ENCODE measurements at places on chromosomes 12 and 14. TPM values are rescaled to one million over a fixed set of nuclear protein-coding genes. Genes with fewer than 3 reads are reported as not detected.
A peak's percentile ranks its signal among the peaks of the same experiment; 100 is the strongest.

The PLCZ1 gene
- 0.15 TPM for polyA plus RNA-seq

The LRTM2 gene
- not detected for polyA plus RNA-seq

DNA sequence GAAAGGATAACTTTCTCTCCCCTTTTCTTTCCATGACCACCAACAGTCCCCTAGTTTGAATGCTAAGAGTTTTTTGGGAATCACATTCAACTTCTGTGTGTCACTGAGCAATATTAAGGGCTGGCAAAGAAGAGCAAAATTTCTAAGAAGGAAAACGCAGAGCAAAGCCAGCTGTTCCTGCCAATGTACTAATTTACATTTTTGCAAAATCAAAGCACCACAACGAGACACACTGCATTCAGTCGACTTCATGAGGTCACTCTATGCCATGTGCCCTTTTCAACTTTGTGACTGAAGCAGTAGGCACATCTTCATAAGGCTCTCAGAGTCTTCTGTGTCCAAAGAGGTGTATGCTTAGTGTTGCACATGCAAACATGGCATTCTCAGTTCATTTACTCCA, 66.4 kb downstream of the PTPRR start:
- no peak for DNase-seq

GRCh38 chr12:27285403-27285802, 41.3 kb downstream of the STK38L start:
- no peak for DNase-seq

The MAP3K9 gene
- 7.2 TPM for polyA plus RNA-seq

The FAM186B gene
- 0.13 TPM for polyA plus RNA-seq

- no peak for DNase-seq
These were observed 78.7 kb downstream of the HECTD1 start for GRCh38 chr14:31128601-31129526.

GRCh38 chr14:71290301-71290700, 383.0 kb downstream of the PCNX1 start:
- DNase-seq = no peak

GRCh38 chr12:8849876-8850275, 27.5 kb downstream of the A2ML1 start:
- DNase-seq = no peak

DNA sequence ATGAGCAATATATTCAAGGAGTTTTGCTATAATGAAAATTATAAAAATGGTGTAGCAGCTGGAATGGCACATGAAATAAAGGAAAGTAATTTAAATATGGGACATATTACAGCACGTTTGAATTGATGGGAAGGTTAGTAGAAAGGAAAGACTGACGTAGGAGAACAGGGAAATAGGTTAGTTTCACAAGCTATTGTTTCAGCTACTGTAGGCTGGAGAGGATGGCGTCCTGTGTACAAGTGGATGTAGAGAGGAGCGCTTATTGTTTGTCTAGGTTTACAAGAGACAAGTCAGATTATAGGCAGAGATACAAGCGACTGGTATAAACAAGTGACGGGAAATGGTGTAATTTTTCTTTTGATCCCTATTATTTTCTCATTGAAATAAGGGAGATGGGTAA, 431.2 kb upstream of the PDE3A start:
- DNase-seq = no peak

The CLEC6A gene
- polyA plus RNA-seq = not detected

The P2RX2 gene
- not detected for polyA plus RNA-seq

DNA sequence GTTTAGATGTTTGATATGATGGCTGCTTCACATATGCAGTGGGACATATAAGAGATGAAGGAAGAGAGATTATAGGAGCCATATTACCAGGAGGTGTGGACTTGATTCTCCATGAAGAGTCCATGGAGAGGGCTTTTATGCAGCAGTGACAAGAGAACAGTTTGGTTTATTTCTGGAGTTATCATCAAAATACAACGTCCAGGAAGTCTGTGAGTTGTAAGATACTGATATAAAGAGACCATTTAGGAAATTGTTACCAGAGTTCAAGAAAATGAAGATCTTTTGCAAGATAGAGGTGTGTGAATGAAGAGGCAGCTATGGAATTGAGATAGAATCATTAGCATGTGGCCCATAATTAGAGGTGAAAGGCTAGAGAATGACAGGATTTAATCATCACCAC, 431.7 kb downstream of the NPAS3 start:
- DNase-seq = no peak

GRCh38 chr14:32366256-32366879, 37.3 kb downstream of the AKAP6 start:
- DNase-seq = no peak

DNA sequence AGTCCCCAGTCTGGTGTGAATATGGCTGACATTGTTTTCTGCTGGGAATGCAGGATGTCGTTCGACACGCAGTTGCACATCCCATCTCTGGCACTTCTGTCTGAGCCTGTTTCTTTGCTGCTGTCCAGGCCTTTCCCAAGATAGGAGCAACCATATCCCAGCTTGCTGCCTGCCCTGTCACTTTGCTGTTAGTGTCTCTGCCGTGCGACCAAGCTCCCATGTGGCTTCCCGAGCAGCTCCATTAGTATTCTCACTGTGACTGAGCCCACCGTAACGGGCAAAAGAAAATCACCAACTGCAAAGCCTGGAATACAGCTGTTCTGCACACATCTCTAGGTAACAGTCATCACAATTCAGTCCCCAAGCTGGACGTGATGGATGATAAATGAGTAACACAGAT, 66.0 kb upstream of the CPSF6 start:
- DNase-seq = no peak

DNA sequence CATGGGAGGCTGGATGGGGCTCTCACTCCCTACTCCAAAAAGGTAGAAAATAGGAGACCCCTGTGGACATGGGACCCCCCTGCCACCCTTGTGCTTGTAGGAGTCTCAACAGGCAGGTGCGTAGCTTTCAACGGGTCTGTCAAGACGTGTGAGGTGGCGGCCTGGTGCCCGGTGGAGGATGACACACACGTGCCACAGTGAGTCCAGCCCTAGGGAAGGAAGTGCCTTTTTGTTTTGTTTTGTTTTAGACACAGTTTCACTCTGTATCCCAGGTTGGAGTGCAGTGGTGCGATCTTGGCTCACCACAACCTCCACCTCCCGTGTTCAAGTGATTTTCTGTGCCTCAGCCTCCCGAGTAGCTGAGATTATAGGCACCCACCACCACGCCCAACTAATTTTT, 12.9 kb downstream of the P2RX4 start:
- DNase-seq = no peak

The TEX22 gene
- not detected for polyA plus RNA-seq

DNA sequence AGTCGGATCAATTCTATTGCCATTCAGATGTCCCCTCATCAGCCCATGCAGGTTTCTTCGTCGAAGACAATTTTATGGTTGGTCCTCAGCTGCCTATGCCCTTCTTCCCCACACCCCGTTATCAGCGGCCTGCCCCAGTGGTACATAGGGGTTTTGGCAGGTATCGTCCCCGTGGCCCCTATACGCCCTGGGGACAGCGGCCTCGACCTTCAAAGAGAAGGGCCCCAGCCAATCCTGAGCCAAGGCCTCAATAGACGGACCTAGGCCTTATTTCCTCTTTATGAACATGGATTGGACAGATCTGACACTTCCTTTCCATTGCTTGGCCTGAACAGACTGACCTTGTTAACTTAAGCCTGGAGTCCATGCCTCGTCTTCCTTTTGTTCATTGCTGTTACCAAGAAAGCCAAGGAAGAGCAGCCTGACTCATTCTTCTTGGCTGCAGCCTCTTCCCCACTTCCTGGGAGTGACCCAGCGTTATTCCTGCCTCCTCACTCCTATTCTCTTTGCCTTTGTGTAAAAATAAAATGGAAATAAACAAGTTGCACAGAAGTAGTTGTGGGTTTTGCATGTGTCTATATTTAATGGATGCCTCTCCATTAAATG, 156.5 kb upstream of the AMIGO2 start:
- no peak for DNase-seq

- DNase-seq = no peak
These were observed 31.7 kb downstream of the RTRAF start for GRCh38 chr14:52020866-52021717.

GRCh38 chr12:122865268-122866231, 30.3 kb downstream of the HIP1R start:
- no peak for DNase-seq

The DTX1 gene
- not detected for polyA plus RNA-seq

DNA sequence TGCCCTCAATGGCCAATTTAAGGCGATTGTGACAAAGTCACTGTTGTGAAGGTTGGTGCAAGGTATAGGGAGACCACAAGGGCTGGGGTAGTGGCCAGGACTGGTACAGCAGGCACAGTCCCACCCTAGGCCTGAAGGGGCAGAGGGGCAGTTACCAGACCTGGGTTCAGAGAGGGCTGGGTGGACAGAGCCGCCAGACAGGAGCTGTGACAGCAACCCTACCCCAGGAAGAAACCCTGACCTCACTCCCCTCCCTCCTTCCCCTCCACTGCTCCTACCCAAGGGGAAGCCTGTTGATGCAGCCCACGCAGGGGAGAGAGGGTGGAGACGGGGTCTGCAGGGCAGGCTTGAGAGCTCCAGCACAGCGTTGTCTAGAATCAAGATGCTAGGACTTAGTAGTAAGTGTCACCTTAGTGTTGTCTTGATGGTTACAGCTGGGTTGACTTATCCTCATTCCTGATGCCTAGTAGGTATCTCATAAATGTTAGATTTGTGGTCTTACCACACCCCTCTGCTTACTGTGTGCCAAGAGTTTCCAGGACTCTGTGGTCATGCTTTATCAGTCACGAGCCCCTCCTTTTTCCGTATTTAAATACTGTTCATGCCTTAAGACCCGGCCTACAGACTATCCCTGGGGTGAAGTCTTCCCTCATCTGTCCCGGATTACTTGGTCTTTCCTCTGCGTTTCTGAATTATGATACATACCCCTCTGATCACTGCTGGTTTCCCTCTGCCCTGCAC, 14.4 kb downstream of the EML1 start:
- DNase-seq = no peak

The ZC2HC1C gene
- 0.23 TPM for polyA plus RNA-seq

The INHBC gene
- polyA plus RNA-seq = not detected

DNA sequence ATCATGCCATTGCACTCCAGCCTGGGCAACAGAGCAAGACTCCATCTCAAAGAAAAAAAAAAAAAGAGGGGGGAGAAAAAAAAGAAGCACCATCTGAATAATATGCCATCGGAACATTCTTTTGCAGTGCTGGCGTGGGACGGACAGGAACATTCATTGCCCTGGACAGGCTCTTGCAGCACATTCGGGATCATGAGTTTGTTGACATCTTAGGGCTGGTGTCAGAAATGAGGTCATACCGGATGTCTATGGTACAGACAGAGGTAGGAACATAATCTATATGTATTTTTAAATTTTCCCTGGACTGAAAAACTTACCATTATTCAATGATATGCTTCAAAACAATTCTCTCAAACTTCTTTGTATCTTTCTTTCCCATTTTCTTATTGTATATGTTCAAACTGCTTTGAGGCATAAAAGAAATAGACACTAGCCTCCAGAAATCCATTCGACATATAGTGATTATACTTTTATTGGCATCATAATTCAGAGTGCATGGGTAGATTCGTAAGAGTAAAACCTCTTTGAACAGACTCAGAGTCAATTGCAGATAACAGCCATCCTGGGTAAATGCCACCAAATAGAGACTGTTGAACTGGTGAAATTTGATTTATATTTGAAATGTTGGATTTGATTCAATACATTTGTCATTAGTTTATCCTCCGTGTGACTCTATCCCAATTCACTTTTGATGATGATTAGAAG, 199.7 kb downstream of the EPS8 start:
- no peak for DNase-seq

- DNase-seq = peak; percentile 36
These were observed 51.6 kb downstream of the GPATCH2L start for GRCh38 chr14:76203086-76204001.

- no peak for DNase-seq
These were observed 11.7 kb upstream of the OTX2 start for GRCh38 chr14:56821805-56822610.

- no peak for DNase-seq
These were observed 259.7 kb upstream of the TMEM132C start for GRCh38 chr12:128007250-128007649.

- DNase-seq = no peak
These were observed 4.5 kb downstream of the DHH start for GRCh38 chr12:49089821-49090773.

DNA sequence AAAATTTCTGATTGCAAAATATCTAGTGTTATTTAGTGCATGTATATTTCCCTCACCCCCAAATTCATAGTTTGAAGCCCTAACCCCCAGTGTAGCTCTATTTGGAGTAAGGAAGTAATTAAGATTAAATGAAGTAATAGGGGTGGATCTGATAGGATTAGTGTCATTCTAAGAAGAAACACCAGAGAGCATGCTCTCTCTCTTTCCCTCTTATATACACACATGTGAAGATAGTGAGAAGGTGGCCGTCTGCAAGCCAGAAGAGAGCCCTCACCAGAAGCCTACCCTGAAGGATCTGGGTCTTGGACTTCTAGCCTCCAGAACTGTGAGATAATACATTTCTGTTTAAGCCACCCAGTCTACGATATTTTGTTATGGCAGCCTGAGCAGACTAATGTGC, 120.3 kb downstream of the TMEM30B start:
- DNase-seq = no peak

The DDX55 gene
- polyA plus RNA-seq = 19.6 TPM

- DNase-seq = no peak
These were observed 111.9 kb downstream of the LRRK2 start for GRCh38 chr12:40336573-40337199.

DNA sequence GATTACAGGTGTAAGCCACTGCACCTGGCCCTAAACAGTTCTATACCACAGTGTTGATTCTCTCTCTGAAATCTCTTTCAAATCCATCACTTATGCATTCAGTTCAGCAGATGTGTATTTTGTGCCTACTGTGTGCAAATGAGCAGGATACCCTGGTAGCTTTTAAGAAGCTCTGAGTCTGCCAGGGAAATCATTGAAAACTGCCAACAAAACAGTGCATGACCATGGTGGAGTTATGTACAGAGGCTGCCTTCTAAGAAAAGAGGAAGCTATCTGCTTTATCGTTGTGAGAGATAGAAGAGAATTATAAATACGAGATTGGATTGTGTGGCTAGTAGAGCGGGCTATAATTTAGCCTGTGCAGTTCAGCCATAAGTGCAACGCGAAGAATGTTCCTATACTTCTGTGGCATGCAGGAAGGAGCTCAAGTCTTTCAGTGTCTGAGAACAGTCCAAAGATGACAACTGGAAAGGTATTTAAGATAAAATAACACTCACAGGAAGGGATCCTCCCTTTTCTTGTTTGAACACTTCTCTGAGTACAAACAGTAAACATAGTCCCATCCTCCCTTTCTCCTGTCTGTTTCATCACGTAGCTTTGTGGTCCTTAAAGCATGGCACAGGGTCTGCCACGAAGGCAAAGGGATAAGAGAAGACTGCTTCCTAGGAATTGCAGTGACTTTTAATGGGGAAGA, 4.3 kb downstream of the DIP2B start:
- DNase-seq = no peak

DNA sequence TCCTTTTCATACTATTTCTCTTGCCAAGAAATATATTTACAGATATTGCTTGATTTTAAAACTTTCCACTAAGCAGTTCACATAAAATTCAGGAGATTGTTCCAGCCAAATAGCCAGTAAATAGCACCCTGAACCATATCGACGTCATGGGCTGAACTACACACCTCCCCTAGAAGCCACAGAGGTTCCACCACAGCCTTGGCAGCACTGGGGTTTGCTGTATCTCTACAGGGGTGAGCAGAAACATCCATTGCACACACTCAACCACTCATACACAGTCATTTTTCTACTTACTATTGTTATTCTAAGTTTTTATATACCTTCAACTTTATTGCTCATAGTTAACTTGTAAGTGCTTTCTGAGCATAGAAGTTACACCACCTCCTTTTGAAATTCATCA, 8.1 kb upstream of the EIF2S3B start:
- no peak for DNase-seq

Measured in keratinocyte (primary cell).